ENCODE measurements at places on chromosomes 11 and 22. TPM values are rescaled to one million over a fixed set of nuclear protein-coding genes. Genes with fewer than 3 reads are reported as not detected.

C11orf91 gene
- 0.40 TPM for total RNA-seq

DNA sequence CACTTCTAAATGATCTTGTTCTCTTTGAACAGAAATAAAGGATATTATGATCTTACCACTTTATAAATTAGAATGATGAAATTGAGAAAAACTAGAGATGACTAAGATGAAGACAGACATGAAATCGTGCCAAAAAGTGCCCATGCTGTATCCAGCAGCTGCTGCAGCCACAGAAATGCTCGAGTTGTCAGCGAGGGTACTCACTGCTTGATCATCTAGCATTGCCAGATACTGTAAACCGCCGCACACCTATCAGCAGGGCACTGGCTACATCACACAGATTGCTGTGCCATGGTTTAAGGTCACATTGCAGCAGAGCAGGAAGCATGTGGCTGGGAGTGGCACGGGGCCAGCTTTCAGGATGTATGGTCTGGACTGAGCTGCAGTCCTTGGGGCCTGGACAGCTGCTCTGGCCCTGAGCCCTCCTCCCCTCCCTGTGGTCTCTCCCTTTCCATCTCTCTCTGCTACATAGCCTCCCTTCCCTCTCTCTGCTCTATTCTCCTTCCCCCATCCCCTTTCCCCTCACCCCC, 51.0 kb upstream of the SEPTIN5 start:
- H3K4me1 ChIP-seq, result peaks cover 2% of the 10 kb centered on the region
- no peak overlapping the region for H3K27ac ChIP-seq
- DNase-seq, result no peak
- H3K4me3 ChIP-seq, result no peak overlapping the region
- H3K36me3 ChIP-seq, result no peaks in the 10 kb centered on the region
- peaks cover 9% of the 10 kb centered on the region for H3K27me3 ChIP-seq

SYCE3 gene
- total RNA-seq, result 1.1 TPM

DNA sequence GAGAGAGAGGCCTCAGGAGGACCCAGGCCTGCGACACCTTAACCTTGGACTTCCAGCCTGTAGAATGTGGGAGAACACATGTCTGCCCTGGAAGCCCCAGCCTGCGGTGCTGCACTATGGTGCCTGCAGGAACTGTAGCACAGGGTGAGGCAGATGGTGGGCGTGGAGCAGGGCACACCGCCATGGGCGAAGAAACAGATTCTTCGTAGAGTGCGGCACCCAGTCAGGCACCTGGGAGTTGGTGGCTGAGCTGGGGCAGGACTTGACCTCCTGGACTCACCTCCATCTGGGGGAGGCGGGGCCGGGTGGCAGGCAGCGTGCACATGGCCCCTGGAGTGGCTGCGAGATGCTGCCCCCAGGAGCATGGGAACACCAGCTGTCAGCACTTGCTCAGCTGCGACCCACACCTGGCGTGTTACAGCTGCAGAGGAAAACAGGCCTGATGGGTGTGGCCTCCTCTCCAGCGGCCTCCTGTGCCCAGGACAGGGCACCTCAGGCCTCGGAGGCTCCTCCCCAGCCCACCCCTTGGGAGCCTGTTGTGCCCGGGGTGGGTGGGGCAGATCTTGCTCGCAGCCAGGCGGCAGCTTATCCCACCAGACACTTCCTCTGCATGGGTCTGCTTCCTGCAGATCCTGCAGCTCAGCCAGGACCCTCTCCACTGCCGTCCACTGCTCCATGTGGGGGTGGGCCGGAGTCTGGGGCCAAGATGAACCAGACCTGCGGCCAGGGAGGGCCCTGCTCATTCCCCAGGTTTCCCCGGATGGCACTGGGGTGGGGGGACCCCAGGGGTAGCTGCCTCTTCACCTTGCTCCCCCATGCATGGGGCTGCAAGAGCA, 80.4 kb downstream of the MYEOV start:
- no peak overlapping the region for H3K27ac ChIP-seq
- H3K36me3 ChIP-seq, result peaks cover 1% of the 10 kb centered on the region
- H3K27me3 ChIP-seq, result no peaks in the 10 kb centered on the region
- H3K4me1 ChIP-seq, result no peaks in the 10 kb centered on the region

CCDC87 gene
- 0.09 TPM for total RNA-seq

DNA sequence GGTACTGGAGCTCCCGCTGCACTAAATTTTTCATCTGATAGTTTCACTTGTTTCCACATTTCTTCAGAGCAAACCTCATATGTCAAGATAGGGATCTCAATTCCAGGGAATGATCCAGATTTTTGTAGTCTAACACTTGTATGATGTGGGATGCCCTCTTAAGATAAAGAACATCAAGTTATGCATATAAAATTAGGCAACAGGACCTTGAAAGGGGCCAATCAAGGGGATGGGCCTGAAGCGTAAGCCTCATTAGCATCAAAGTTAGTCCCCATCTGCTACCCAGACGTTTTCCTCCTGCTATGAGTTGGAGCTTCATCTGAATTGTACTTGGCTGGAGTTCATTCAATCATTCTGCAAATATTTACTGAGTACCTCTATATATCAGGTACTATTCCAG, 17.5 kb downstream of the PDGFD start:
- no peak for DNase-seq
- no peaks in the 10 kb centered on the region for H3K27me3 ChIP-seq
- H3K36me3 ChIP-seq, result no peaks in the 10 kb centered on the region

DNA sequence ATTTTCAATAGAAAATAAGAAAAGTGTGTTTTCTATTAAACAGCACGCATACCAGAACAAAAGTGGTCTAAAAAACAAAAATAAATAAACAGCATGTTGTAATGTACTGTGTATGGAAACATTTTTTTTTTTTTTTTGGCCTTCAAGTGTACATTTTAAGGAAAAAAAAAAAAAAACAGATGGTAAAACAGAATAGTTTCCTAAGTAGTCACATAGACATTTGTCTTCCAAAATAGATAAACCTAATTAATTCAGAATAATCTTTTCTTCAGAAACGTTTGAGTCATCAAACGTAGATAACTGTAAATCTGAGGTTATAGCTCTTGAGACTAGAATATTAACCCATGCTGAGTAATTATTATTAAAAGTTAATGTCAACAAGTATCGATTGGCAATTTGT, 396 bp upstream of the CFAP300 start:
- peaks cover 7% of the 10 kb centered on the region for H3K4me1 ChIP-seq
- peaks cover 39% of the 10 kb centered on the region for H3K27me3 ChIP-seq
- no peak overlapping the region for H3K27ac ChIP-seq
- DNase-seq, result no peak
- peak overlapping the region; percentile 66 for H3K4me3 ChIP-seq

DNA sequence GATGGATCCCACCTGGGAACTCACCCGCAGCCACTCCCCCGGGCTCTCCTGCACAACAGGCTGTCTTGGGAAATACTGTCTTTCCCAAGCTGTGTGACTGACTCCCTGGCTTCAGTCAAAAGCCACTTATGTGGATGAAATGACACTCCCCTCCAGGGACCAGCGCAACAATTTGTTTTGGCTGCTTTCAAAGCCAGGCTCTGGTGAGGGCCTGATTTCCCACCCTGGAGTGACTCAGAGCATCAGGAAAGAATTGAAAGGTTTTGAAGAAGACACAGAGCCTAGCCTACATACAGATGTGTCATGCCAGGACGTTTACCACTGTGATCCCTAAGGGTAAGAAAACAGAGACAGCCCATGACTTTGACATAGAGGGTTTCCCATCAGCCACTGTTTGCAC, 550.5 kb downstream of the MIAT start:
- H3K36me3 ChIP-seq, result no peaks in the 10 kb centered on the region
- peaks cover 2% of the 10 kb centered on the region for H3K27me3 ChIP-seq
- no peak overlapping the region for H3K4me3 ChIP-seq
- no peaks in the 10 kb centered on the region for H3K4me1 ChIP-seq

DGAT2 gene
- 0.65 TPM for total RNA-seq

DNA sequence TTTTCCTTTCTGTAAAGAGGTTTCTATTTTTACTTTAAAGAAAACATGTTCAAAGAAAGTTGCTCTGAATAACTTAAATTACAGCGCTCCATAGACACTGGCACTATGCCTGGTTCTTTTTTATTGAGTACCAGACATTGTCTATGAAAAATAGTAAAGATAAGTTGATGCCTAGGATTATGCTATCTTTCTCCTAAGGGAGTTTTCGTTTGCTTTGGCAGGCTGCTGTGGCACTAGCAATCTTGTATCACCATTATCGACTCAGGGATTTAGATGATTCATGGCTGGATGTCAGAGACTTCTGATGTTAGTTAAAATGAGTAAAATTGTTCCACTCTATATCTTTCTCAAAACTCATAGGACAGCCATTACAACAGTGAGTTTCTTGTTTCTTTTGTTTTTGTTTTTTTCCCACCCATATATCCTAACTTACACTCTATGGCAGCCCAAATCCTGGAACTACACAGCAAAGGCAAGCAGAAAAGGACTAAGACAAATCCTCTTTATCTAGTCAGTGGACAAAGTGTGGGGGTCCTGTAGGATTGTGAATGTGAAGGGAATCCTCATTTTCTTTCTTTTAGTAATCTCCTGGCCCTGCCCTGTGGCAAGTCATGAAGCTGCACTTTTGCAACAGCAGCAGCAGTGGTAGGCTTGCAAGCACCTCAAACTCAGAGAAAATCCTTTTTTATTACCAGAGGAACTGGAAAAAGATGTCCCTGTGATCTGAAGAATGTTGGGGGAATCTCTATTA, 20.7 kb downstream of the SLN start:
- DNase-seq, result no peak
- H3K36me3 ChIP-seq, result no peaks in the 10 kb centered on the region
- H3K27ac ChIP-seq, result no peak overlapping the region
- H3K4me1 ChIP-seq, result no peaks in the 10 kb centered on the region
- no peak overlapping the region for H3K4me3 ChIP-seq

USP28 gene
- total RNA-seq, result 43.0 TPM

GRCh38 chr11:114232400-114233059, 63.7 kb upstream of the NNMT start:
- H3K27ac ChIP-seq, result no peak overlapping the region
- H3K27me3 ChIP-seq, result peaks cover 35% of the 10 kb centered on the region
- no peak for DNase-seq
- no peaks in the 10 kb centered on the region for H3K36me3 ChIP-seq
- no peak overlapping the region for H3K4me3 ChIP-seq
- H3K4me1 ChIP-seq, result peaks cover 3% of the 10 kb centered on the region

DNA sequence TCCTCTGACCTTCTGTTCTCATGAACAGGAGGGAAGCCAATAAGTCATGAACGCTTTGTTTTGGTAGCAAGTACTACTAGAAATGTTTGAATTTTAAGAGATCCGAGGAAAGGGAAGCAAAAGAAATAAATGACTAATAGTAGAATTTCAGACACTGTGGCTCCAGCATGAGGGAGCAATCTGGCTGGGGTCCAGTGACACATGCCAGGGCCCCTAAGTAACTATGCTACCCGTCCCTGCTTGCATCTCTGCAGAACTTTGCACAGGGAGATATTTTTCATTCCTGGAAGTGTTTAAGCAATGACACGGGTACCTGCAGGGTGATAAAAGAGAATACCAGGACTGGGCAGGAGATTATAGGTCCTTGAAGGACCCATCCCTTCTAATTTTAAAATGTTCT, 7.3 kb upstream of the ADAMTS8 start:
- H3K36me3 ChIP-seq, result peaks cover 9% of the 10 kb centered on the region
- no peak overlapping the region for H3K4me3 ChIP-seq
- H3K4me1 ChIP-seq, result peaks cover 33% of the 10 kb centered on the region
- no peak for DNase-seq
- H3K27ac ChIP-seq, result no peak overlapping the region
- peaks cover 8% of the 10 kb centered on the region for H3K27me3 ChIP-seq

GRCh38 chr11:125923012-125923579, 18.8 kb downstream of the DDX25 start:
- no peak overlapping the region for H3K27ac ChIP-seq
- peak; percentile 45 for DNase-seq
- H3K27me3 ChIP-seq, result peaks cover 19% of the 10 kb centered on the region
- H3K4me1 ChIP-seq, result no peaks in the 10 kb centered on the region
- H3K4me3 ChIP-seq, result no peak overlapping the region

DNA sequence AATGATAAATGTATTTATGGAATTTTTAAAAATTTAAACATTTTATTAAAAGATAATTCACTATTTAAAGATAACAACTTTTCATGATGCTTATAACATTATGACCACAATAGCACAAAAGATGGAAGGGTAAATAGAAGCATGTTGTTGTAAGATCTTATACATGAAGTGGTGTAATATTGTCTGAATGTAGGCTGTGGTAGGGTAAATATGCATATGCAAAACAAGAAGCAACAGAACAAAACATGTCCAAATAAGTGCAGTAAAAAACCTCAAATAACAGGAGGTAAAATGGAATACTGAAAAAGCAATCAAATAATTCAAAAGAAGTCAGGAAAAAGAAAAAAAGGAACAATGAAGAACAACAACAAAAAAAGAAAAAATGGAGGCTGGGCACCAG, 56.0 kb downstream of the ADM start:
- no peak overlapping the region for H3K27ac ChIP-seq
- H3K4me1 ChIP-seq, result peaks cover 2% of the 10 kb centered on the region
- H3K27me3 ChIP-seq, result peaks cover 35% of the 10 kb centered on the region

DNA sequence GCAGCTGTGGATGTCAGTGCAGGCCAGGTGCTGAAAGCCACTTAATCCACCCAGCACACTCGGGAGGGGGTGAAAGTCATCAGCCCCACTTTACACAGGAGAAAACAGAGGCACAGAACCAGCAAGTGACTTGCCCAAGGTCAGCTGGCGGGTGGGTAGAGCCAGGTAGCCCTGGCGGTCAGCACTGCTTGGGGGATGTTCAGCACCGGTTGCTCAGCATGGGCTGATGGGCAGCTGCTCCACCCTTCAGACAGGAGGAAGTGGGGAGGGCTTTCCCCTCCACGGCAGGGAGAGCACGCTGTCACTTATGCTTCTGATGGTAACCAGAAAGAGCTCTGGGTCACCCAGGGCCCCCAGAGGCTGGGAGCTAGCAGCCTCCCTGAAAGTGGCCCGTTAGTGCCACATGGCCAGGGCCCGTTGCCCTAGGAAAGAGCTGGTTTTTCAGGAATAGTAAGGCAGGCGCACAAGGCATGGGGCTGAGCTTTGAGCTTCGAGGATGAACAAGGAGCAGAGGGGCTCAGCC, 417.9 kb downstream of the CTTN start:
- H3K4me3 ChIP-seq, result no peak overlapping the region
- no peaks in the 10 kb centered on the region for H3K4me1 ChIP-seq
- H3K27me3 ChIP-seq, result no peaks in the 10 kb centered on the region
- H3K27ac ChIP-seq, result no peak overlapping the region

- peaks cover 2% of the 10 kb centered on the region for H3K27me3 ChIP-seq
- peak; percentile 86 for DNase-seq
- H3K27ac ChIP-seq, result no peak overlapping the region
These were observed 194.1 kb downstream of the IGLL1 start for GRCh38 chr22:23385678-23386631.

DNA sequence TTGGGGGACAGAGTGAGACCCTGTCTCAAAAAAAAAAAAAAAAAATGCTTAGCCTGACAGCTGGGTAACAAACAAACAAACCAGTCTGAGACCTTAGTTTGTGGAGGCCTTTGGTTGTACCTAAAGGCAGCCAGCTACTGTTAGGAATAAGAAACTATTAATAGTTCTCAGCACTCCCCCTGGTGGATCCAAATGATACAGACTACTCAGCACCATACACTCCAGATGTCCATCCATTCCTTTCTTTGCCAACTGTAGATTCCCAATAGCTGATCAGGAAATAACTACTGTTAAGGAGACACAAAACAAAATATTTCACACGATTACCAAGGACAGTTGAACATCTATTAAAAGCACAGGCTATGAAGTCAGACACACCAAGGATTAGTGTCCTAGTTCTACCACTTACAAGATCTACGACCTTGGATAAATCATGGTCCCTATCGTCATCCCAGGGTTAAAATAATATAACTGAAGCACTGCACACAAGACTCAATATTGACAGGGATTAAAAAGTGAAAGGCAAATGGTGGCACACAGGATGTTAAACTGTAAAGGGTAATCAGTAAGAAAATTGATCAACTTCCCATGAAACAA, 17.2 kb downstream of the CLDN25 start:
- no peak overlapping the region for H3K4me3 ChIP-seq
- H3K27me3 ChIP-seq, result peaks cover 2% of the 10 kb centered on the region
- no peak for DNase-seq
- H3K4me1 ChIP-seq, result no peaks in the 10 kb centered on the region
